ENCODE measurements at places on chromosomes 16 and 17.
A peak's percentile ranks its signal among the peaks of the same experiment; 100 is the strongest.

- DNase-seq: no peak
These were observed 86.4 kb downstream of the IRX3 start for GRCh38 chr16:54200161-54200534.

DNA sequence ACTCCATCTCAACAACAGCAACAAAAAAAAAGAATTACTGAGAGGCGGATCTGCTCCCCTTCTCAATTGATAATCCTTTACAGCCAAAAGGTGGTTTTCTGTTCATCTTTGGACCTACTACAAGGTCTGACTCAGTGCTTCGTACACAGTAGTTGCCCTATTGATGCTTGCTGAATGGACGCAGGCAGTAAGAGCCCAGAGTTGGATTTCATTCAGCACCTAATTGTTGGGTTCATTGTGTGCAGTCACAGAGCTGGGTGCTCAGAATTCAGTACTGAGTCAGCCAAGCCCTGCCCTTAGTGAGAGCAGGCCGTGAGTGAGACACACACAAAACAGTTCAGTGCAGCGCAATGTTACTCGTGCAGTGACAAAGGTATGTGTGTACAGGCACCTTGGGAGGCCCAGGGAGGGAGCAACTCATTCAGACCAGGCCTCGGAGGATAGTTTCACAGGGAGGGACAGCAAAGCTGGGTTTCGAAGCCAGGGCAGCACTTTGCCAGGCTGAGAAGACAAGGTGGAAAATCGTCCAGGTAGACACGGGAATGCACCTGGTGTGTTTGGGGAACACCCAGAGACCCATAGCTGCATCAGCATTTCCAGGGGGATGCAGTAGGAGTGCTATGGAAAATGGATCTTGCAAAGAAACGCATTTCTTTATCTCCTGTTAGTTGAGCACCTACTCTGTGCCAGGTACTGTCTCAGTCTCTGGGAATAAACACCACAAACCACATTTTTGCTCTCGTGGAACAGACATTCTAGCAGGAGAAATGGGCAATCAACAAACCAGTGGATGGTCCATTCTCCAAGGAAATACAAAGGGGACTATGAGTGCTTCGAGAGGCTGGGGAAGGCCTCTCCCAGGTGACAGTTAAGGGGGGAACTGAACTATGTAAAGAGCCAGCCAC is 18.1 kb upstream of the KRT17 start:
- DNase-seq: no peak

GRCh38 chr17:2724784-2725164 is 13.2 kb upstream of the CLUH start:
- peak; percentile 62 for DNase-seq

DNA sequence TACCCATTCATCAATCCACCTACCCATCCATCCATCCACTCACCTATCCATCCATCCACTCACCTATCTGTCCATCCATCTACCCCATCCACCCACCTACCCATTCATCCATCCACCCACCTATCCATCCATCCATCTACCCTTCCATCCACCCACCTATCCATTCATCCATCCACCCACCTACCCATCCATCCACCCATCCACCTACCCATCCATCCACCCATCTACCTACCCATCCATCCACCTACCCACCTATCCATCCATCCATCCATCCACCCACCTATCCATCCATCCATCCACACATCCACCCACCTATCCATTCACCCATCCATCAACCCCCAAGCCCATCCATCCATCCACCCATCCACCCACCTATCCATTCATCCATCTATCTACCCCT is 267.1 kb downstream of the MRTFB start:
- no peak for DNase-seq

DNA sequence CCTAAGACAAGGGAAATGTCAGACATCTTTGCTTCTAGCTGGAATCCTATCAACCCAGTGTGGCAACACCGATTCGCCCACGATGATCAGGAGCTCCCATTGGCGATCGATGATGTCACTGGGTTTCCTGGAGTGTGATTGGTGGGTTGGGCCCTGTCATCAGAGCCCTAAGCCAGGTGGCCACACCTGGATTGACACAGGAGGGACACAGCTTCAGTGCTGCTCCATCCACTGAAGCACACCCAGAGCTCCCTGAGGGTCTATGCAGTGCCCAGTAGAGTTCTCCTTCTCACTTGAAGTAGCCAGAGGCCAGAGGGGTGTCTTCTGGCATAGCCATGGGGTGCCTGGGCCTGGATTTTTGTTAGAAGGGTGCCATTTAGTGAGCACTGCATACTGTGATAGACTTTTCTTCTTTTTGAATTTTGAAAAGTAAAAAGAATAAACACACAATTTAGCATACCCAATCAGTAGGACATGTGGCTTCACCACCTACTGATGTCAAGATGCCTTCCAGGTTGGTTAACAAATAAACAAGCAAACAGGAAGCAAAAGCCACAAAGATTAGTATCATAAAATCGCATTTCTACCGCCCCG is 77.6 kb downstream of the CMIP start:
- no peak for DNase-seq

DNA sequence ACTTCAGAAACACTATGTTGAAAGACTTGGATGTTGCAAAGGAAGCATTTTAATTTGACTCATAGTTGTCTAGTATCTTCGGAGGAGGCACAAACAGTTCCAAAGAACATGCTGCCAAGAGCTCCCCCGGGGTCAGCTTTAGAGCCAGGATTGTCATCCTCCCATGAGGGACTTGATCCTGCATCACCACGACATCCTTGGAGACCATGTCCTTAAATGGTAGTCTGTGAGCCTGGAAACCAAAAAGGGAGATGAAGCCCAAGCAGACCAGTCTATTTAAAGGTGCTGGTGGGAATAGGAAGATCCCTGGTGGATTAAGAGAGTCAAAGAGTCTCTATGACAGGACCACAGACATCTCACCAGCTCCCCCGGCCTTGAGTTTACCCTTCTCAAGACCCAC is 33.3 kb upstream of the DYNLRB2 start:
- DNase-seq: no peak

GRCh38 chr16:3283543-3284447 is 504 bp downstream of the ZNF263 start:
- no peak for DNase-seq

DNA sequence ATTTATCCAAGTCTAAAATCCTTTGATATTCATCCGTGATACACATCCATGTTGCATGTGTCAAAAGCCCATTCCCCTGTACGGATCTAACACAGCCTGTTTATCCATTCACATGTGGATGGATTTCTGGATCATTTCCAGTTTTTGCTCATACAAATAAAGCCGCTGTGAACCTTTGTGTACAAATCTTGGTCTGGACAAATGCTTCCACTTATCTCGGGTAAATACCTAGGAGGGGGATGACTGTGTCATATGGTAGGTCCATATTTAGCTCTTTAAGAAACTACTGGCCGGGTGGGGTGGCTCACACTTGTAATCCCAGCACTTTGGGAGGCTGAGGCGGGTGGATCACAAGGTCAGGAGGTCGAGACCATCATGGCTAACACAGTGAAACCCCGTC is 6.3 kb upstream of the TBCD start:
- no peak for DNase-seq

GRCh38 chr17:2184993-2185931 is 118.3 kb downstream of the SMG6 start:
- DNase-seq: no peak

DNA sequence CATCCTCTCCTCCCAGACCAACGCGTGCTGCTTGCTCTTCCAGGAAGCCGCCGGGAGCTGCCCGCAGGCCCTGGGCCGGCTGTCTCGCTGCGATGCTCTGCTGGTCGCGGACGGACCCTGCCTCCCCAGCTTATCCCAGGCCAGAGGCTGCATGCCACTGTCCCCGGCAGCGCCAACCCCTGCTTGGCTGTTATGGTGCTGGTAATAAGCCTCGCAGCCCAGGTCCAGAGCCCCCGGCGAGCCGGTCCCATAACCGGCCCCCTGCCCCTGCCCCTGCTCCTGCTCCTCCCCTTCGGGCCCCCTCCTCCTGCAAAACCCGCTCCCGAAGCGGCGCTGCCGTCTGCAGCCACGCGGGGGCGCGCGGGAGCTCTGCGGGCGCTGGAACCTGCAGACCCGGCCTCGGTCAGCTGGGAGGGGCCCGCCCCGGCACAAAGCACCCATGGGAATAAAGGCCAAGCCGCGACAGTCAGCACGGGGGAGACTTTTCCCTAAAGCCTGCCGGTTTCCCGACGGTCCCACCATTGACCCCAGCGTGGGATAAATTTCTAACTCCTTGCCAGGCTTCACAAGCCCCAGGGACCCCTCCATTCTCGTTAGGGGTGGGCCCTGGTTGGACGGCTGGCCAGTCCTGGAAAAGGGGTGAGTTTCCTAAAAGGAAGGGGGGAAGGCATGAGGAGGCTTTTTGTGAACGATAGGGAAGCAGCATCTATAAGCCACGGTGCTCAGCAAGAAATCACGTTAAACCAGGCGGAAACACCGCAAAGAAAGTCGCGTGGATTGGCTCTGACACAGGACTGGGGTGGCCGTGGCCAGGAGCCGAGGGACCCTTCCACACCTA is 11.2 kb downstream of the ENPP7 start:
- DNase-seq: peak; percentile 64

DNA sequence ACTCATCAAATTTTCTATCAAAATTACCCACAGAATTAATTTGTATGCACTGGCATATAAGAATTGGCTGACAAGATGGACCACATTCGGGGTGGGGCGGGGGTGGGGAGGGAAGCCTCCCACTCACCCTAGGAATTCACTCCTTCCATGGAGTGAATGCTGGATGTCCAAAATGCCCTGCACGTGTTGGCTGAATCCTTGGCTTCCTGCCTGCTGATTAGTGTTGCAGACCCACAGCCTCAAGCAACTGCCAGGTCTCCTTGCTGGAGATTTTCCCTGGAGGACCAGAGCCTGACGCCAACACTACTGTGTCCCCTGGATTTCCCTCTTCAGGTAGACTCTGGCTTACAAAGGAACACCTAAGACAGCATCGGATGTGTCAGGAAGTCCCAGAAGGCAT is 575.7 kb upstream of the CDH11 start:
- no peak for DNase-seq
